Stimulated activated CD8-positive, alpha-beta memory T cell treated with anti-CD3 and anti-CD28 coated beads, Interleukin-15, amount 100 ng/mL, for 4 hours (primary cell): ENCODE measurements at places on chromosomes 4 and X.

DNA sequence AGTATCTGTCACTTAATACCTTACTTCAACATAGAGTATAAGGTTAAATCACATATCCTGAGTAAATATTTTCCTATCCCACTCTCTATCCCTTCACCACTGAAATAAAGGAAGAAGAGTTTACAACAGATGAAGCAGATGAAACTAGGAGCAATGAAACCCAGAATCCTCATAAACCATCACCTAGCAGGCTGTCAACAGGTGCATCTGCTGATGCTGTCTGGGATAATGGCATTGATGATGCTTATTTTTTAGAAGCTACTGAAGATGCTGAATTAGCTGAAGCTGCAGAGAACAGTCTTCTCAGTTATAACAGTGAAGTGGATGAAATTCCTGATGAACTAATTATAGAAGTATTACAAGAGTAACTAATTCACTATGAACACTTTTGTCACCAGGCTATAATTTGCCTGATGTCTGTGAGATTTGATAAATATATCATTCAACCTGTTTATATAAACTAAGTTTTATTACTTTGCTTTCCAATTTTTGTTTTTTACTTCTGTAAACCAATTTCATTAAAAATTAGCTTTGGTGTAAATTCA lies 39.4 kb downstream of the CENPU start:
- no peak for DNase-seq

- no peak for DNase-seq
Measured at GRCh38 chr4:35228313-35228712, 1016.0 kb downstream of the ARAP2 start.

DNA sequence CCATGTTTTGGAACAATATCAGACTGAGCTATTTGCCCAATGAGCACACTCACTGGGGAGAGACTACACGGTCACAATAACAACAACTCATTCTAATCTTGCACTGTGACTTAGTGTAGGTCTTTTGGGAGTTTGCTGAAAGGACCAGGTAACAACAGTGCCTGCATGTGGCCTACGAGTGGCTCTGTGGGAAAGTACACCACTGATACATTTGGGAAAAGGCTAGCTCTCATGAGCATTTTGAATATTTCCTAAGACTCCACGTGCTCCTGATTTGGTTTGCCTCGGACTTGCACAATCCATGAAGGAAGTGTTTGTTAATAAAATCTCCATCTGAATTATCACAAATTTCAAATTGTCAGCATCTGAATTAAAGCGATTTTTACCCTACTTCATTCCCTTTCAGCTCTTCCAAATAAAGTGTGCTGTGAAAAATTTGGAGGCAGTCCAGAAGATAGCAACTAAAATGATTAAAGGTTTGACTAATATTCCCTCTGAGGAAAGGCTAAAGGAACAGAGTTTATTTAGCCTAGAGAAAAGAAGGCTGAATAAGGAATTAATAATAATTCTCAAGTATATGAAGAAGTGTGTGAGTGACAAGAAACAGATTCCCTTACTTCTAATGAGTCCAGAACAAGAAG lies 406.4 kb downstream of the PPARGC1A start:
- DNase-seq = no peak

DNA sequence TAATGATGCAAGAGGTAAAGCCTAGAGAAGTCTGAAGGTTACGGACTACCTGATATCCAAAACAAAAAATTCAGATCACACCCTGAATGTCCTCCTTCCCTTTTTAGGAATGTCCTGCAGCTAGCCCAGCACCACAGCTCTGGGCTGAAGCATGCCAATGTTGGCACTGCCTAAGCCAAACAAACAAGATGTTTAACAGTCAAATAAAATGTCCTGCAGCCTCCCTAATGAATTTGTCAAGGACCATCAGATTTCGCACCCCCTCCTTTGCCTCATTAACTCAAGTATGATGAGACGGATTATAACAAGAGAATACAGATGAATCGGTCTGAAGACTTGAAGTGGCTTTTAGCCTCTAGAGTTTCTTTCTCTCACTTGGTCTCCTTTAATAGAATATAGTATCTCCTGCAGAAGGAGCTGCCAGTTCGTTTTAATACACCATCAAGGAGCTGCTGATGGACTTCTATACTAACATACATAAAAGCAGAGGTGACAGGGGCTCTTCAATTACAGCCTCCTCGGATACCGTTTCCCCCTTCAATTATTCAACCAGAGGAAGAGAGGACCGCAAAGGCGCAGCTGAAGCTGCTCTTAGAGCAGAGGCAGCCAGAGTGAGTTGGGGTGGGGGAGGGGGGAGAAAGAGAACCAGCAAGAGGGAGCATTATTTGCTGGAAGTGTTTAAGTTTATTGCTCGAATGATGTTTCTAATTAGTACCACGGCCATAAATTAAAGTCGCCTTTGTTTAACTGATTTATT lies 3.0 kb upstream of the MAB21L2 start:
- DNase-seq = no peak

GRCh38 chr4:104983615-104984179 lies 163.0 kb upstream of the TET2 start:
- DNase-seq = no peak

- DNase-seq = no peak
Measured at GRCh38 chr4:63786171-63786570, 623.1 kb downstream of the TECRL start.

DNA sequence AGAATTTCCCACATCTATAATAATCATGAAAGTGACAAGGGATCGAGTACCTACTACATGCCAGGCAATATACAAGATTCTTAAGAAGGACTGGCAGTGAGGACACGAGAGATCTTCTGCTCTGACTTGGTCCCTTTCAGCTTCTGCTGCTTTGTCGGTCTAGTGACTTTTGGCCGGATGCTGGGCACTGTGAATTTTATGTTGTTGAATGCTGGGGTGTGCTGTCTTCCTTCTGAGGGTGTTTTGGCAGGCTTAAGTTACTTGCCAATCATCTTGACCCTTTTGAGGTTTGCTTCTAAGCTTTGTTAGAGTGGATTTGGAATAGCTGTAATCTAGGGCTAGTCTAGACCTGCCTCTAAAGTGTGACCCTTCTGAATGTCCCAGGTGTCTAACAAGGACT lies 23.5 kb downstream of the NAT8L start:
- DNase-seq = no peak

DNA sequence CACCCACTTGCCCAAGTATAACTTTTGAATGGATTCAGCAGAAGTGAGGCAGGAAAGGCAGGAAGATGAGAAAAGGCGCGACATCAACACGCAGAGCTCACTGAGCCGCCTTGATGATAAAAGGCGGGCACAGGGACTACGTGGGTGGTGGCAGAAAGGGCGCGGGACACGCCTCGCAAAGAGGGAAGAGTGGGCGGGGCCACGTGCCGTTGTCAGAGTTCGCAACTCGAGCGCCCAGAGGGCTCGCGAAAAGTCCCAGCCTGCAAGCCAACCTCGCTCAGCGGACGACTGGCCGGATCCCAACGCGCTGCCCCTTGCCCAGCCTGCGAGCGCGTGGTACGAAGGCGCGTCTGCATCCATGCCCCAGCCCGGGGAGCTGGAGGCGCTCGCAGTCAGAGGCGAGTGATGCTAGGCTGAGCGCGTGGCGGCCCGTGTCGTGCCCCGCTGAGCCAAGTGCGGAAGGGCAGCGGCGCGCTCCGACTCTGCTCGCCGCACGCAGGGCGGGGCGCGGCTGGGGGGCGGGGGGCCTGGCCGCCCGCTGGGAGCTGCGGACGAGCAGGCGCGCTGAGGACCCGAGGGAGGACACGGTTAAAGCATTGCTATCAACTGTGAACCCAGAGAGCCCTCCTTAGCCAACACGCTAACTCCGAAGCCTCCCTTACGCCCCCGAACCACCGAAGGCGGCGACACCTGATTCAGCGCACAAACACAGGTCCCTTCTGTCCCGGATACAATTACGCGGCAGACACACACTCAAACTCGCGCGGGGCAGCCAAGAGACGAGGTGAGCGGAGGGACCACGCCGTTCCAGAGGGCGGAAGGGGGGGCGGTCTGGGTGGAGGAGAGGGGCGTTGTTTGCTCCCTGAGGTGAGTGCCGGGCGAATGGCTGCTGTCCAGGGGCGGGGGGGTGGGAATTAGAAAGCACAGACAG lies at the start of gene UGT8:
TSS of gene UGT8 (plus strand) at position 617 of the 931 bp plus-strand sequence. CDS start 24,074 bp downstream, outside the sequence.
- DNase-seq = no peak

GRCh38 chrX:84363663-84364062 lies 138.6 kb downstream of the HDX start:
- no peak for DNase-seq

GRCh38 chrX:132843363-132843762 lies 115.1 kb downstream of the HS6ST2 start:
- DNase-seq = no peak

DNA sequence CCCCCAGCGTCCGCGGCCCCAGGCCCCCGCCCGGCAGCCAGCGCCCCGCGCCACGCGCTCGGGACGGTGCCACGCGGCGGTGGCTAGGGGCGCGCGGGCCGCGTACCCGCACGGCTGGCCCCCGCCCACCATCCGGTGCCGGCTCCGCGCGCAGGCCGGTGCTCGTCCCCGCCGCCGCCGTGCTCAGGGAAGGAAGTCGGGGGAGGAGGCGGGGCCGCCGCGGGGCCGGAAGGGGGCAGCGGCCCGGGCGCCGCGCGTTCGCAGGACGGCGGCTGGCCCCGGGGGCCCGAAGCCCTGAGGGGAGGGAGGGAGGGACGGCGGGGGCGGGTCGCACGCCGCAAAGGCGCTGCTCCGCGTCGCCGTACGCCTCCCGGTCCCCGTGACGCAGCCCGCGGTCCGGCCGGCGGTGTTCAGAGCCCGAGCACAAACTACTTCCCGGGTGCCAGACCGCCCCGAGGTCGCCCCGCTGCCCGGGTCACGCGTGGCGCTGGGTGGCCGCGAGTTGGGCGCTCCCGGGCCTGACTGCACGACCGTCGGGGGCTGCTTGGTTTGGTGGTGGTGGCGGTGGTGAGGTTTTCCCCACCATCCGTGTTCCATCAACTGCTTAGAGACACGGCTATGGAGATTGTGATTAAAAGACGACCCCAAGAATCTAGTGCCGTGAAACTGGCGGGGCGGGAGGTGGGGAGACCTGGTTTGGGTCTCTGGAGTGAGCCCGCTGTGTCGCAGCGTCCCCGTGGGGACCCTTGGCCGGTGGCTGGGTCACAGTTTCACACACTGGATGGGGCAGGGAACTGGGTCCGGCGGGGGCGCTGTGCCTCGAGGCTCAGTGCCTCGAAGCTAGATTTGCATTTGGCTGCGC lies at the start of gene DCTD:
TSS of gene DCTD (minus strand) at position 205 of the 862 bp plus-strand sequence. CDS start 1,818 bp downstream, outside the sequence.
- DNase-seq = peak; percentile 61

DNA sequence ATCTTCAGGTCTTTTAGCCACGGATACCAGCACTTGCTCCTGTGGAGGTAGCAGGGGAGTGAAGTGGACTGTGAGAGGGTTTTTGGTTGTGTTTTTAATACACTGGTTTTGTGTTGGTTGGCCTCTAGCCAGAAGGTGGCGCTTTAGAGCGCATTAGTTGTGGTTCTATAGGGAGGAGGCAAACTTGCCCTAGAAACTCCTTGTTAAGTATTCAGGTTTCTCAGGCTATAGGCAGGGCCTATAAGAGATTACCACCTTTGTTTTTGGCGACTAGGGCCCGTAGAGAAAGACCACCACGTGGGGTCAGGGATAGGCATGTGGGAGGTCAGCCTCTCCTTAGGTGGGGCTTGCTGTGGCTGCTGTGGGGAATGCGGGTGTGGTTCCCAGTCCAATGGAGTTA lies 221.6 kb upstream of the SPANXN4 start:
- no peak for DNase-seq

GRCh38 chrX:39728852-39729598 lies 368.7 kb downstream of the BCOR start:
- DNase-seq = no peak

GRCh38 chrX:73647212-73647611 lies 84.2 kb downstream of the CHIC1 start:
- no peak for DNase-seq

DNA sequence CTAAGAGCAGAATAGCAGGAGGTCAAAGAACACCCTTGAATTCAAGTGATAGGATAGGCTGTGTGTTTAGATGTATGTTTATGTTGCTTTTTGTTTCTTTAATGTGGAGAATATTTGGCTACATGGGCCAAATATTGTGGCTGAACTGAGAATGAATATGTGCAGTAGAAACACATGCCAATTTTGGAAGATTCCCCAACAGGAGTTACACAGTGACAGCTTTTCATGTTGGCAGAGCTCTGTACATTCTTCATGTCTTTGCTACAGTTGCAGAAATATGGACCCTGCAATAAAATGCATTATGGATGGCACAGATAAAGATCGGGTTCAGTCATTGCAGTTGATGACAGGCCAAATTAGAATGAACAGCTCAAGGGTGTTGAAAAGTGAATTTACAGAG lies 82.8 kb upstream of the SLC4A4 start:
- no peak for DNase-seq

DNA sequence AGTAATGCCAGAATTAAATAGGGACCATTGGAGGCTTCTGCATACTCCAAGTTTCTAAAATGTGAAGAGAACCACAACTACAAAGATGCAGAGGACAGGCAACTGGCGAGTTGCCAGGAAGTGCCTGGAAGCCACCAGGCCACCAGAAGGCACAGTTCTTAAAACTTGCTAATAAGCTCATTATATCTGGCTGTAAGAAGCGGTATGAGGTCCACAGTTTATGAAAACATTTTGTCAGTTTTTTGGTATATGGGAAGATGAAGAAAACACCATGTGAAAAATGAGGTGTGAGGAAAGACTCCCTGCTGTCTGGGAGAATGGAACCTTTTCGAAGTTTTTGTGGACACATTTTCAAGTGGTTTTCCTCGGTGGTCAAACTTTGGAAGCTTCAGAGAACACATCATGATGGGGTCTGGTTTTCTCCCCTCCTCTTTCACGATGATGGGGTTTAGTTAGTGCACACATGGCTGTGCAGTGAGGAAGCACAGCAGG lies 202.7 kb downstream of the NR3C2 start:
- no peak for DNase-seq

GRCh38 chr4:121998024-121998423 lies 46.2 kb upstream of the TRPC3 start:
- DNase-seq = no peak

- DNase-seq = no peak
Measured at GRCh38 chr4:53009824-53010223, 147.7 kb downstream of the RASL11B start.

GRCh38 chrX:136779346-136779781 lies 1.4 kb downstream of the ARHGEF6 start:
- no peak for DNase-seq

- no peak for DNase-seq
Measured at GRCh38 chrX:136322064-136322463, 21.3 kb downstream of the ADGRG4 start.

DNA sequence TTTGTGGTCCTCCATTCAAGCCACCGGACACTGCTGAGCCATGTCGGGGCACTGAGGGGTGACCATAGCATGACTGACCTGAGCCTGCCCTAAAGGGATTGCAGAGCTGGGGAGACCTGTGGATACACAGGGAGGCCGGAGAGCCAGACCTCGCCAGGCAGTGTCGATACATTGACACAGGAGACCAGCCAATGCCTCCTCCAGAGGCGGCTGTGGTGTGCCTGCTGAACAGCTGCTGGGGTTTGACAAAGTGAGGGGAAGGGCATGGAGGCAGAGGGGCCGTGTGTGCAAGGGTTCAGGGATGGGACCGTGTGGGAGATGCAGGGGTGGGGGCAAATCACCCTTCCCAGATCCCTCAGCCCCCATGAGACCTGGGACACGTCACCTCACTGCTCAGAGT lies 48.0 kb downstream of the PPP2R2C start:
- DNase-seq = no peak
